GM23248 (cell line): ENCODE measurements at places on chromosomes 2 and 18. TPM values are rescaled to one million over a fixed set of nuclear protein-coding genes. Genes with fewer than 3 reads are reported as not detected.
A peak's percentile ranks its signal among the peaks of the same experiment; 100 is the strongest.

- H3K27ac ChIP-seq, result peak overlapping the region; percentile 85
- peaks cover 24% of the 10 kb centered on the region for H3K4me1 ChIP-seq
- H3K4me3 ChIP-seq, result no peak overlapping the region
- no peaks in the 10 kb centered on the region for H3K36me3 ChIP-seq
- peak; percentile 88 for DNase-seq
These were observed 94.9 kb downstream of the FAM161A start for GRCh38 chr2:61759005-61759404.

GRCh38 chr2:505941-506340, 171.3 kb downstream of the TMEM18 start:
- no peaks in the 10 kb centered on the region for H3K36me3 ChIP-seq
- H3K4me1 ChIP-seq, result no peaks in the 10 kb centered on the region
- no peaks in the 10 kb centered on the region for H3K27me3 ChIP-seq

GRCh38 chr2:95361216-95361980, 41.1 kb upstream of the FAHD2A start:
- no peaks in the 10 kb centered on the region for H3K36me3 ChIP-seq
- no peak for DNase-seq
- peaks cover 14% of the 10 kb centered on the region for H3K4me1 ChIP-seq
- no peak overlapping the region for H3K27ac ChIP-seq
- H3K27me3 ChIP-seq, result no peaks in the 10 kb centered on the region

DNA sequence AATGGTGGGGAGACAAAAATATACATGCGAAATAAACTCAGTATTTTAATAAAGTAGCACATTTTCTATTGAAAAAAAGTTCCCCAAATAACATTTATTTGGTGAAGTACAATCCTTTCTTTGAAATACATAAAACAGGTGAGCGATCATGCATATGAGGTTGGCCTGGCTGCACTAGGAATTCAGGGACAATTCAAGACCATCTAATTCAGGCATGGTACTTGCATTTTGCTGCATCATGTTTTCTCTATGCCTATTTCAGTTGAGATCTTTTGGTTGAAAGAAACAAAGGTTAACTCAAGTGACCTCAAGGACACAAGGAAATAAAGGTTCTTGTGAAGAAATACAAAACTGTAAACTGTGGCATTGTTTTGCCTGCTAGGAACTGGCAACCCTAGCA, 19.8 kb upstream of the TAF4B start:
- DNase-seq, result no peak
- no peak overlapping the region for H3K4me3 ChIP-seq
- no peaks in the 10 kb centered on the region for H3K27me3 ChIP-seq
- H3K4me1 ChIP-seq, result no peaks in the 10 kb centered on the region

DNA sequence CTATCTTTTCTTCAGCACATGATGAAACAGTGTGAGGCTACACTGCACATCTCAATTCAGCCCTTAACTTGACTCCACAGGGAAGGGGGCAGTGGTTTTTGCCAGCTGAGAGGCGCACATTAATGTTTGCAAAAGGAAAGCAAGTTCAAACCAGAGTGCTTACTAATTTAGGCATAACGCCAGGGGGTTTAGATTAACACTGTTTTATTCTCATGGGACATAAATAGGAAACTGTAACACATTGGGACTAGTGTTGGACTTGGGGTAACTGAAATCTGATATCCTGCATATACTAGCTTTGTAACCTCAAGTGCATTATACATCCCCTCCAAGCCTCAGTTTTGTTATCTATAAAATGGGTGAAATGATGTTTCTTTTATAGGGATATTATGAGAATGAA, 821.2 kb upstream of the ID2 start:
- no peaks in the 10 kb centered on the region for H3K27me3 ChIP-seq
- no peaks in the 10 kb centered on the region for H3K36me3 ChIP-seq
- H3K4me1 ChIP-seq, result peaks cover 20% of the 10 kb centered on the region
- no peak overlapping the region for H3K27ac ChIP-seq

DNA sequence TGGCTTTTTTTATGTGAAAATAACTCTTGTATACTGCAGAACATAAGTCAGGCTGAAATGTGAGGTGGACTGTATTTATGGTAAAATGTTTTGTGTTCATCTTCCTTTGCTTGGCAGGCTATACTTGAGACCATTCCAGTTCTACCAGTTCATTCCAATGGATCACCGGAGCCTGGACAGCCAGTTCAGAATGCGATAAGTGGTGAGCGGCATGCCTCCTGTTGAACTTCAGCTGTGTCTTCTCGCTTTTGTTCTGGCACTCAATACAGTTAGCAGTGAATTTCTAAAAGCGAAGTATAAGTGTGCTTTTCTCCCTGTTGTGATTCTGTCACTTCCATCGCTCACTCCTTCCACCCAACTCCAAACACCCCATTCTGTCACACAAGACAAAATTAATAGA, 138.5 kb downstream of the ARHGAP28 start:
- H3K36me3 ChIP-seq, result no peaks in the 10 kb centered on the region
- H3K4me3 ChIP-seq, result no peak overlapping the region
- no peak overlapping the region for H3K27ac ChIP-seq
- DNase-seq, result no peak
- no peaks in the 10 kb centered on the region for H3K4me1 ChIP-seq
- peaks cover 15% of the 10 kb centered on the region; the same call in 1 of the 2 replicates for H3K27me3 ChIP-seq

GRCh38 chr2:162067596-162067995, 6.4 kb downstream of the DPP4 start:
- H3K27ac ChIP-seq, result no peak overlapping the region
- no peak for DNase-seq
- no peaks in the 10 kb centered on the region for H3K36me3 ChIP-seq
- no peaks in the 10 kb centered on the region for H3K27me3 ChIP-seq

MAB21L4 gene
- polyA plus RNA-seq, result not detected in 2 replicates

DNA sequence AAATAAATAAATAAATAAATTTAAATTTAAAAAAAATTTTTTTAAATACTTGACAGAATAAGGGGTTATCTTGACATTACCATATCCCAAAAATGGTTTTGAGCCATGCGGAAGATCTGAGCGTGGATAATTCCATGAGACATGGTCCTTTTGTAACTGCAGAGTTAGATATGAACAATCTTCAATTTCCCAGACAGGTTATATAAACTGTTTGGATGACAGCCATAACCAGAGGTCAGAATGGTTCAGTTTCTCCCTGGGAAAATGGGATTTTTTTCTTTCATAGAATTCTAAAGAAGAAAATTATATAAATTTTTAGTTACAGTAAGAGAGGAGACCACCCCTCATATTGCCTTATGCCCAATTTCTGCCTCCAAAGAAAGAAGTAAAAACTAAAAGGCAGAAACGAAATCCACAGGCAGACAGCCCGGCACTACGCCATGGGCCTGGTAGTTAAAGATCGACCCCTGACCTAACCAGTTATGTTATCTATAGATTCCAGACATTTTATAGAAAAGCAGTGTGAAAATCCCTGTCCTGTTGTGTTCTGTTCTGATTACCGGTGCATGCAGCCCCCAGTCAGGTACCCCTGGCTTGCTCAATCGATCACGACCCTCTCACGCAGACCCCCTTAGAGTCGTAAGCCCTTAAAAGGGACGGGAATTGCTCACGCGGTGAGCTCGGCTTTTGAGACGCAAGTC, 3.0 kb downstream of the GALM start:
- no peak overlapping the region for H3K4me3 ChIP-seq
- DNase-seq, result no peak
- no peaks in the 10 kb centered on the region for H3K36me3 ChIP-seq
- no peaks in the 10 kb centered on the region for H3K27me3 ChIP-seq
- H3K4me1 ChIP-seq, result peaks cover 21% of the 10 kb centered on the region
- no peak overlapping the region for H3K27ac ChIP-seq
